ENCODE measurements at places on chromosomes 16 and 17.

DNA sequence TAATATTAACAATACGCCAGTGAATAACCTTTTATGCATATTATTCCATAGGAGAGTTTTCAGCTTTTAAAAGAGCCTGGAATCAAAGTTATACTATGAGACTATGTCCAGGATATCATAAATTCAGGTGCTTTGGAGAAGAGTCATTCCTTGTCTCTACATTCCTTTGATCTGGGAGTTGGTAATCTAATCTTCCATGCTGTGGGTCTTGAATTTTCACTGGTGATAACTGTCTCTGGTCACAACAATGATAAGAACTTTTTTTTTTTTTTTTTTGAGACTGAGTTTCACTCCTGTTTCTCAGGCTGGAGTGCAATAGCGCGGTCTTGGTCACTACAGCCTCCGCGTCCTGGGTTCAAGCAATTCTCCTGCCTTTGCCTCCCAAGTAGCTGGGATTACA lies 50.8 kb downstream of the CHD9 start:
- DNase-seq, result no peak

GRCh38 chr17:13157656-13158055 lies 139.8 kb upstream of the ELAC2 start:
- DNase-seq, result no peak

DNA sequence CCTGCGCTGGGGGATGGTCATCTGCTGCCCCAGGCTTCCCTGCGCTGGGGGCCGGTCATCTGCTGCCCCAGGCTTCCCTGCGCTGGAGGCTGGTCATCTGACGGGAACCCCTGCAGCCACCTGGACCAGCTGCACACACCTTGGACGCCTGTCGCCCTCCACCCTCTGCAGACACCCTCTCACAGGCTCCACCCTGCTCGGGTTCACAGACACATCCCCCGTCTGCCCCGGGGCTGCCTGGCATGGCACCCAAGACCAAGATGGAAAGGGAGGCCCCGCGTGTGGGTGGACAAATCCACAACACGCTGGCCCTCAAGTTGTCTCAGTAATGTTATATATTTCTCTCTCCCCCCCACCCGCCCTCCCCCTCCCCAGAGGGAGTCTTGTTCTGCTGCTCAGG lies 89.6 kb downstream of the ANKRD11 start:
- no peak for DNase-seq

DNA sequence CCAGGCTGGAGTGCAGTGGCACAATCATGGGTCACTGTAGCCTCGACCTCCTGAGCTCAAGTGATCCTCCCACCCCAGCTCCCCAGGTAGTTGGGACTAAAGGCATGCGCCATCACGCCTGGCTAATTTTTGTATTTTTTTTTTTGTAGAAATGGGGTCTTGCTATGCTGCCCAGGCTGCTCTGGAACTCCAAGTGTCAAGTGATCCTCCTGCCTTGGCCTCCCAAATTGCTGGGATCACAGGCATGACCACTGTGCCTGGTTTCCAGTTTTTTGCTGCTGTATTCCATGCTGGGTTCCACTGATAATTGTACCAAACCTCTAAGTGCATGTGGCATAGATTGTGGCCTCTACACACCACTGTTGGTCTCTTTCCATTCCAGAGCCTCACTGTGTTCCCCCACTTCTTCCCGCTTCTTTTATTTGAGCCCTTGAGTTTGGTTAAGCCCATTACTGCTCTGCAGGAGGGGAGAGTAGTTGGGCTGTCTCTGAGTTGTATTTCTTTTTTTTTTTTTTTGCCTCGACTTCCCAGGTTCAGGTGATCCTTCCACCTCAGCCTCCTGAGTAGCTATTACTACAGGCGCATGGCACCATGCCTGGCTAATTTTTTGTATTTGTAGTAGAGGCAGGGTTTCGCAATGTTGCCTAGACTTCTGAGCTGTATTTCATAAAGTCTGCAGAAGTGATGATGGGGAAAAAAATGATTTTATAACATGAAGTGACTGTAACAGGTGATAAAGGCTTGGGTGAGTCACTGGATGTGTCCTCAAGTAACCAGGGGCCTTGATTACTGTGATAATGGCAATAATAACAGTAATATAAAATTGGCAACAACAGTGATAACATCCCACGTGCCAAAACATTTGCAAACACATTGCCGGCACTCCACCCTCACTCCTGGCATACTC lies 30.0 kb downstream of the EEF2K start:
- no peak for DNase-seq

DNA sequence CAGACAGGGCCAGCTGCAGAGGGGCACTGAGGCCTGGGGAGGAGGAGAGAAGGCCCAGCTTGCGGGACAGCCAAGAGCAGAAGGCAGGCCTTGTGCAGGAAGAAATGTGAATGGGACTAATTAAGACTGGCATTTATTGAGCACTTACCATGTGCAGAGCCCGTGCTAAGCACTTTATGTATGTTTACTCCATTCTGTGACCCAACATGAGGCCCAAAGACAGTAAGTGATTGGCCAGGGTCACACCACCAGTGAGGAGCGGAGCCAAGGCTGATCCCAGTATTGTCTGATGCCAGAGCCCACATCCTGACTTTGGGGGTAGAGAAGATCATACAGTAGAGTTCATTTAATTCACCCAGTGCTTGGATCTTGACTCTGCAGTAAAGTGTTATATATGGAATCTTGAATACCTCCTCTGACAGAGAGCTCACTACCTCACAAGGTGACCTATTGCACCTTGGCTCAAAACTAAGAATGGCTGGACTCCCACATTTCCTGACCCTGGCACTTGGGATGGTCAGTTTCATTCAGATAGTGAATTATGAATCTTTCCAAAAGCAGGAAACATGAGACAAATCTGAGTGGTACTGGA lies 13.6 kb downstream of the KATNB1 start:
- no peak for DNase-seq

DNA sequence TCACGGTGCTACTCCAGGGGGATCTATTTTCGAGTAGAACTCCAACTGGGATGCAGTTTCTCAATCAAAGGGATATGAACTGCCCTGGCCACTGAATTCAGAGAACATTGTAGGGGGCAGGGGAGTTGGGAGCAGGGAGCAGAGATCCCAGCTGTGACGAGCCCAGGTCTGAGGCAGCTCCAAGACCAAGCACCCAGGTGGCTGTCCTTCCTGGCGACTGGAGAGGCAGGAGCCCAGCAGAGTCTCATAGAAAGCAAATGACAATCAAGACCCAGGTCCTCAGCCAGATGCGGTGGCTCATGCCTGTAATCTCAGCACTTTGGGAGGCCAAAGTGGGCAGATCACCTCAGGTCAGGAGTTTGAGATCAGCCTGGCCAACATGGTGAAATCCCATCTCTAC lies 60.1 kb downstream of the TK2 start:
- no peak for DNase-seq
